ENCODE measurements at places on chromosomes 4 and X. TPM values are rescaled to one million over a fixed set of nuclear protein-coding genes. Genes with fewer than 3 reads are reported as not detected.

- no peaks in the 10 kb centered on the region for H3K27me3 ChIP-seq
- no peak for DNase-seq
- H3K4me3 ChIP-seq = no peak overlapping the region
- no peaks in the 10 kb centered on the region for H3K4me1 ChIP-seq
- H3K36me3 ChIP-seq = no peaks in the 10 kb centered on the region
Measured at GRCh38 chrX:11445540-11445939, 152.3 kb downstream of the AMELX start.

DNA sequence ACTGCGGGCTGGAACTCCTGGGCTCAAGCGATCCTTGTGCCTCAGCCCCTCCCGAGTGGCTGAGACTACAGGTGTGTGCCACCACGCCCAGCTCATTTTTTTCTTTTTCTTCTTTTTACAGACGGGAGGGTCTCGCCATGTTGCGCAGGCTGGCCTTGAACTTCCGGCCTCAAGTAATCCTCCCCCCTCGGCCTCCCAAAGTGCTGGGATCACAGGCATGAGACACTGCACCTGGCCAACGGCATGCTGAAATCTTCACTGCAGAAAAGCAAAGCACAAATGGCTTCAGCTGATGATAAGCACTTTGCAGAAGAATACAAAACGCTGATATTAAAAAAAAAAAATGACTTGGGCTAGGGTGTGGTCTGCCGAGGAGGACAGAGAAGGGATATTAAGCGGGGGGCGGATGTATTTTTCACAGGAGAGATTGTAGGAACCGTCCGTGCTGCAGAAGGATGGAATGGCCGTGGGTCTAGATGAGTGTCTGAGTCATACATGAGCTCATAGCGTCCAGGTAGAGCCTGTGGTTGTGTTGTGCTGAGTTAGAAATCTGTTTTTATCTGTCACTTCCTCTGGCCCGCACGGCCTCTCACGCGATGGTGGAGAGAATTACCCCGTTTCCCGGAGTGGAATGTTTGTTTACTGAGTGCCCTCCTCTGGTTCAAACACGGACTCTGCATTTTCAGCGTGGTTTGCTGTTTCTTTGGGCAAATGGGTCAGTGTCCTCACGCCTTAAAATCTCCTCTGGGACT is 8.5 kb upstream of the AKAP17A start:
- H3K27ac ChIP-seq = peak overlapping the region; percentile 83
- peaks cover 29% of the 10 kb centered on the region for H3K4me1 ChIP-seq
- DNase-seq = peak; percentile 91

Gene ZNF630
- 2.4 TPM for total RNA-seq

GRCh38 chr4:123163501-123163900 is 233.1 kb upstream of the SPRY1 start:
- H3K27ac ChIP-seq = no peak overlapping the region
- no peak for DNase-seq
- H3K4me1 ChIP-seq = no peaks in the 10 kb centered on the region
- H3K27me3 ChIP-seq = no peaks in the 10 kb centered on the region

Gene GYPB
- total RNA-seq = not detected

Gene TMSB15C
- total RNA-seq = 2.7 TPM

DNA sequence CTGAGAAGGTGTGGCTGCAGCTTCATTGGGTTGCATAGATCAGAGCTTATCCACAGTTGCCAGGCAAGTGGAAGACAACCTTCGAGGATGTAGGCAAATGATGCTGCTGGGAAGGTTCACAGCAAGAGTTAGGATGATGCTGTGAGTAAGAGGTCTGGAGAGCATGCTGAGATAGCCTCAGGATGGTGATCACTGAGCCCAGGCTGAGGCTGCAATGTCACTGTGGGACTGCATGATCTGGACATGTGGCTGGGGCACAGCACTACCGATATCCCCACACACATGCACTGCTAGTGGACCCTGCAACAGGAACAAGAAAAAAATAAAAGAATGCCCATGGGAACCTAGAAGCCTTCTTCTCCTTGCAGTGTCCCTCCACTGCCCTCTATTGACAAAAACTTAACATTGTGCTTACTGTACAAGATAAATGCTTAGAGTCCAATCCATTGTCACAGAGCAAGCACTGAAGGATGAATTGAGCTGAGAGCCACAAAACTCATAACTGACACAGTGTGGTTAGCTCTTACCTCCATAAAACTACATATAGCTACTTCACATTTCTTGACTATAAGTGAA is 105.6 kb downstream of the CNKSR2 start:
- H3K27ac ChIP-seq = no peak overlapping the region
- H3K4me3 ChIP-seq = no peak overlapping the region
- no peak for DNase-seq
- H3K27me3 ChIP-seq = no peaks in the 10 kb centered on the region
